KG1 (cell line): ENCODE measurements at places on chromosomes 1 and 21.

DNA sequence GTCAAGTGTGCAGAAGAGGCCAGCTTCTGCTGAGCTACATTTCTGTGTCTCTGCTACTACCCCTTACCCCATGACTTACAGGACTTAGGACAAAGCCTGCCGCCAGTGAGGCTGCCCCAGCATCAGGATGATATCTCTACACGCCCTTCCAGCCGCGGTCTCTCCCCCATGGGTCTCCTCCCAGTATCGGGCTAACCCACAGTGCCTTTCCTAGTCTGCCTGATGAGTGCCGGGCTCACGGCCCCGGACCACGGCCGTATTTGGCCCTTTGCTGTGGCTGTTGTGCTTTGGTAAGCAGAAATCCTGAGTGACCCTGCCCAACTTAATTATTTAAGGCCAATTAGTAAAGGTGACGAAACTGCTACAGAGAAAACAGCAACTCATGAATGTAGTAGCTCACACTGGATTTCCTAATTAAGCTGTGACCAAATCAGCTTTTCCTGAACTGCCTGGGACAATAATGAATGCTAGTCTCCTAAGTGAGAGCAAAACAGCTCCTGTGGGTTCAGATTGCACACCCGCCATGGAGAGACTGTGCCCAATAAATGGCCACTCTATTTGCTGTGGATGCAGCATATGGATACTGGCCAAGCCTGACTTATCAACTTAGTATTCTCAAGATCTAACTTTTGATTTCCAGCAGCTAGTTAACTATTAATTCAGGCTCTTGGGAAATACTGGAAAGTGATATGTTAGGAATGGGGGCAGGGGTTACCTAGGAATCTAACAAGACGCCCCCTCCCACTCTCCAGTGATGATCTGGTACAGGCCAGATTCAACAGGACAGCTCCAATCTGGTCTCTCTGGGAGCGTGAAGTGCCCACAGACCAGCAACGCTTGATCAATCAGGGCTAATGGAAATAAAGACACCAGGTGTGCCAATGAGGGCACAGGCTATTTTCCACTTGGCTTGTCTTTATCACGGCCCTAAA lies 123.3 kb upstream of the IFFO2 start:
- DNase-seq, result no peak

- DNase-seq, result peak; percentile 86
Observed at GRCh38 chr1:153945131-153945794, 1.3 kb downstream of the DENND4B start.

DNA sequence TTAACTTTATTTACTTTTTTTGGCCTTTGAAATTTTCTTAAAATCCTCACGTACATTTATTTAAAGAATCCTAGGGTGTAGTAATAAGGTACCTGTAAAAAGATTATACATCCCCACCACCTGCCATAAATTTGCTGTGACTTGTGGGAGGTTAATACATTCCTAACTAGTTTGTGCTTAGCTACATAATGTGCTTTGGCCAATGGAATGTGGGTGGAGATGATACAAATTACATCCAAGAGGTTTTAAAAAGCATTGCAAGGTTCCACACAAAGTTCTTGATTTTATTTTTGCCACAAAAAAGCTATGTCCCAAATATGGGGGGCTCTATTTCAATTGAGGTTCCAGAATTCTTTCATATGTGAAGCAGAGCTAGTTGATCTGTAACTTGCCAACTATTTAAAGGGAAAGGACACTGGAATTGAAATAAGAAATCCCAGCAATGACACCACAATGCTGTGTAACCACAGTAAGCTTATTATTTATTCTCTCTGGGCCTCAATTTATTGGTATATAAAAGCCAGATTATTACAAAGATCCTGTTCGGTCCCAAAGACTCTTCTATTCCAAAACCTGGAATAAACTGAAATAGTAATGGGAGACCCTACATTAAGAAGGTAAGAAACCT lies 15.7 kb downstream of the ASPM start:
- no peak for DNase-seq

DNA sequence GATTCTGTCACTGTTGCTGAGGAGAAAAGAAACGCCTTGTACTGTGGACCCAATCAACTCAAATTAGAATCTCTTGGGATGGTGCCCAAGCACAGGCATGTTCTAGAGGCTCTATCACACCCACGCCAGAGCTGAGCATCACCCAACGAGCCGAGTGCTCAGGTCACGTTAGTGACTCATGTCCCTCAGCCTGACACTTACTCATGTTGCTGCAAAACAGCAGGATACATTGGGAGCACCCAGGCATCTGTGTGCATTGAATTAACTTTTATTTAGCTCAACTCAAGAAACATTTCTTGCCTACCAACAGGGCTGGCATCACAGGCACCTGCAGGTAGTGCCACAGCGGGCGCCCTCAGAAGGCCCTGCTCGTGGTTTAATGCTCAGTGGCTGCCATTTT lies 149.8 kb downstream of the ETS2 start:
- no peak for DNase-seq

DNA sequence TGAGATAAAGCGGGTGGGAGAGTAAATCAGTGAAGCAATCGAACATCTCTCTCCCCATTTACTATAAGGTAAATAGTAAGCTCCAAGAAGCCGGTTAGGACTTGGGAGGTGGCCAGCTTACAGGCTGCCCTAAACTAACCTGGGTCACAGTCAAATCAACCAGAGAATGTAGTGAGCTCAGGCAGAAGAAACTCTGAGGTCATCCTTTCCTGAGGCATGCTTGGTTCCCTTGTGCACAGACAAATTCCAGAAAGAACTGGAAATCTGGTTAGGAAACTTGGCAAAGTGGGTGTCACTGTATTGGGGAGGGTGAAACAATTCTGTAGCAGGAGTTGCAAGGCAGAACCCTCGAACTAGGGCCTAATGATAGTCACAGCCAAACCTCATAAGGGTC lies 72.5 kb downstream of the NTMT2 start:
- no peak for DNase-seq

GRCh38 chr1:51714374-51715019 lies 97.6 kb downstream of the OSBPL9 start:
- DNase-seq, result no peak

DNA sequence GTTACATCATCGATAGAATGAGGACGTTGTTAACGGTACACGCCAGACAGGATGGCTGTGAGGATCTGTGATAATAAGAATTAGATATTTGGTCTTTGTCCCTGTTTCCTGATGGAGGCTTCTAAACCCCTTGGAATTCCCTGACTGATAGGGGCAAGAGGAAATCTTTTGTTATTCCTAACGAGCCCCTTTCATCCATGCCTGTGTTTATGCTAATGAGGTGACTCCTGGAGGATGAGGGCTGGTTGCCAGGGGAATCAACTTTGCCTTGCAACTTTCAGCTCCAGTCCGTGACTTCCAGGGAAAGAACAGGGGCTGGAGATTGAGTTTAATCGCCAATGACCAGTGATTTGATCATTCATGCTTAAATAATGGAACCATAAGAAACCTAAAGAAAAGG lies 39.3 kb upstream of the NLRP3 start:
- no peak for DNase-seq

- no peak for DNase-seq
Observed at GRCh38 chr1:153795934-153796785, 21.0 kb downstream of the SLC27A3 start.

GRCh38 chr1:42223036-42223435 lies 58.5 kb upstream of the GUCA2A start:
- no peak for DNase-seq

GRCh38 chr1:180781718-180782117 lies 131.0 kb upstream of the KIAA1614 start:
- DNase-seq, result no peak
